ENCODE measurements at places on chromosomes 13 and 19.

DNA sequence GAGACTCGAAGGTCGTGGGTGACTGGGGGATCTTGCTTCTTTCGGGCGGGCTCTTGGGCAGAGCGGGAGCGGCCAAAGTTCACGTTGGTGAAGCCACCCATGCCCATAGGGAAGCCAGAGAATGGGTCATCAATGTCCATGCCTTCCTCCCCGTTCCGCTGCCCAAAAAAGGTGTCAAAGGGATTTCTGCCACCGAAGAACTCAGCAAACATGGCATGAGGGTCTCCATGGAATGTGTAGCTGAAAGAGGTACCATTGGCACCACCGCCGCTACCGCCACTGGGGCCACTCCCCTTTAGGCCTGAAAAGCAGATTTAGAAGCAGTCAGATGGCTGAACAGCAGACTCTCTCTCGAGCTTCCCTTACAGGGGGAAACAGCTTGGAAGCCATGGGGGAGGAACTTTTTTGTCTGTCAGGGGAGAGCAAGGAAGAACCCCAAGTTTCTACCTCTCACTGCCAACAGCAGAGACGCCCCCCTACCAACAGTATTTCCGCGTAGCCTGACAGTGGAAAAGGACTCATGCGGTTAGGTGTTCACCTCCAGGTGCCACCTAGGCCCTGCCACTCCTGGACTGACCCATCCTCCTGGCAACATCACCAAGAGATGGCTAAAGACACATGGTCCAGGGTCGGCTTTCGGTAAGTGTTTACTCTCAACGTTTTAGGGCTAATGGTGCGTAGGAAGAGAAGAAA lies 1.3 kb downstream of the DNAJB1 start:
- DNase-seq: no peak

DNA sequence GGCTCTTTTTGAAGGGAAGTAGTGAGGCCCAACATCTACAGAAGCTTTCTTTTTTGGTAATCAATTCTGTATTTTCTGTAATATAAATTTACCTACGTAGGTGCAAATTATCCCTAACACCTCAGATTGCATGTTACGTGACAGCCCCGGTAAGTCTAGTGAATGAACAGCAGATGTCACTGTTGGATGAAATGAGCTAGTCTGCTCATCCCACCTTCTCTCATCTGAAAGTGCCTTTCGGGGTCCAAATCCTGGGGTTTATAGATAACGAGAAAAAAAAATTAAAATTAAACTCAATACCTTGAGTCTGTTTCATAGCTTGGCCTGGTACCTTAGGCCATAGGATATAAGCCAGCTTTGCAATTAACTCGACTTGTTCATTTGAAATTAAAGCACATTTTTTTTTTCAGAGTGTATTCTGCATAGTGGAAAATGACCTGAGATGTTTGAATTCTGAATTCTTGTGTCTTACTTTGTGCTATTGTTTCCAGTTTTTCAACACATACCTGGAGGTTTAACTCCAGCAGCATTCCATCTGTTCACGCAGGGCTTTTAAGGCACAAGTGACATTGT lies 548.2 kb downstream of the GPC5 start:
- DNase-seq: no peak

DNA sequence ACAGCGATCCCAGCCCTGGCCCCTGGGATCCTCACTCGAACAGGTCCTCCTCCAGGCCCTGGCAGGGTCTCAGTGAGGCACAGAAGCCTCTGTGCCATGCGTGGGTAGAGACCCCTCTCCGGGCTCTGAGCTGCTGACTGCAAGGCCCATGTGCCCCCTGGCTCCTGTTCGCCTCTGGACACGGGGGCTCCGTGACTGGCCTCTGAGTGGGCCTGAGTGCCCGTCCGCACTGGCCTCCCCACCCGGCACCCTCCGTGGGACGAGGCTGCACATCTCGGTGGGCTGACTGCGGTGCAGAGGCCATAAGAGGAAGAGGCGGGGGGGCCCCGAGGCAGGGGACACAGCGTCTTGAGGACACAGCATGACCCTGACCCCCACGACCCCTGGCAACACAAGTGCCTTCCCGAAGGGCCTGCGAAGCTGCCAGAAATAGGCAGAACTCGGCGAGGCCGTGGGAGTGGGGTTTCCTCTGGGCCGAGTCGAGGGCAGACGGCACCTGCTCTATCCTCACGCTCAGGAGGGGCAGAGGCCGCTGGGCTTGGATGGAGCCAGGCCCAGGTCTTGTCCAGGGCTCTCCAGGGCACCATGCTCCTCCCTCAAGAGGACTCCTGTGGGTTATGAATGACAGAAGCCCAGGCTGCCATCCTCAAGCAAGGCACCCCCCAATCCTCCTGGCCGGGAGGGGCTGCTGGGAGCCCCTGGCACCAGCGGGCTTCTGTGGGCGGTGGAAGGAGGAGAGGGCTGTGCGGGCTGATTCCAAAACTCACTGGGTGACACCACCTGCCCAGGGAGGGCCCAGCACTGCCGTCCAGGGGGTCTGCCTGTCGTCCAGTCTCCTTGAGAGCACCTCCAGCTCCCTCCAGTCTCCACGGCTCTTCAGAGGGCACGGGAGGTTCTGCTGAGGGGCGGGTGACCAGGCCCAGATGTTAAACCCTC lies 52.6 kb downstream of the RASA3 start:
- DNase-seq: no peak

DNA sequence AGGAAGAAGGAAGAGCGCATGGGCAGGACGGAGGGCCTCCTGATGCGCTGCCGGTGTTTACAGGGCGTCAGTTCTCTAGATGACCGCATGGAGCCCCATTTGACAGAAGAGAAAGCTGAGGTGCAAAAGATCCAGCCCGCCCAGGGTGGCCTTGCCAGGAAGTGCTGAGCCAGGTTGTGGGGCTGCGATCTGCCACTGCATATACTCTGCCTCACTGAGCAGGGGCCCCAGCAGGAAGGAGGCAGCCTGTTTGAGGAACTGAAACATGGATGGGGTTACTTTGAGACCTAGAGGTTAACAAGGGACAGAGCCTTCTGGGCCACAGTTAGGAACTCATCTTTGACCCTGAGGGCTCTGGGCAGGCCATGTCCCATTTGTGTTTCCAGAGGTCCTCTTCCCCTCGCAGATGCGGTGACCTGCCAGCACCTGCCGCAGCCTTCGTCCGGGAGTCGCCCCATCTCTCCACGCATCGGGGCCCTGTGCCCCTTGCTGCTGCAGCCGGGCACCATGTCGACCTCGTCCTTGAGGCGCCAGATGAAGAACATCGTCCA lies 3.2 kb downstream of the EPN1 start:
- no peak for DNase-seq

DNA sequence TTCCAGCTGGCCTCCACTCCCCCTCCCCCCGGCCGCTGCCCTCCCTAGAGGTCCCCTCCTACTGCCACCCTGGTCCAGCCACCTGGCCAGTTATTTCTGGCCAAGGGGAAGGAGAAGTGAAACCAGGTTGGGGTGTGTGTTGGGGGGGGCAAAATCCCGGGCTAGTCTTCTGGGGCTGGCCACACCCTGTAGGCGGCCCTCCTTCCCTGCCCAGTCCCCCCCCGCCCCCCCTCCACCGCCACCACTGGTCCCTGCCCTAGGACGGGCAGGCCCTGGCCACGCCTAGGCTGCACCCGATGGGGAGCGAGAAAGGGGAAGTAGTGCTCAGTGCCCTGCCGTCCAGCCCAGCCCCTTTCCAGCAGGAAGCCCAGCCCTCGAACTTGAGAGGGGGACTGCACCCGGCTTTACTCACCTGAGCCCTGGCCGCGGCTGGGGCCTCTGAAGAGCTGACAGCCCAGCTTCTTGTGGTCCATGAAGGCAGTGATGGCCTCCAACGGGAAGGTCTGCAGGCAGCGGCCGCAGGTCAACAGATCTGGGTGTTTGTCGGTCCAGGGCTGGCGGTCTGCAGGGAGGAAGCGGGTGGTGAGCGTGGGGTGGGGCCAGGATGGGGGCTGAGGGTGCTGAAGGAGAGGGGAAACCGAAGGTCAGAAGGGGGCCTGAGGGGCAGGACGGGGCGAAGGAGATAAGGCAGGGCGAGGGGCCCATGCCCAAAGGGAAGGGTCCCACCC lies 813 bp downstream of the ZNF296 start:
- DNase-seq: no peak

- no peak for DNase-seq
Measured at GRCh38 chr19:39969266-39969665, 1.7 kb upstream of the PSMC4 start.

DNA sequence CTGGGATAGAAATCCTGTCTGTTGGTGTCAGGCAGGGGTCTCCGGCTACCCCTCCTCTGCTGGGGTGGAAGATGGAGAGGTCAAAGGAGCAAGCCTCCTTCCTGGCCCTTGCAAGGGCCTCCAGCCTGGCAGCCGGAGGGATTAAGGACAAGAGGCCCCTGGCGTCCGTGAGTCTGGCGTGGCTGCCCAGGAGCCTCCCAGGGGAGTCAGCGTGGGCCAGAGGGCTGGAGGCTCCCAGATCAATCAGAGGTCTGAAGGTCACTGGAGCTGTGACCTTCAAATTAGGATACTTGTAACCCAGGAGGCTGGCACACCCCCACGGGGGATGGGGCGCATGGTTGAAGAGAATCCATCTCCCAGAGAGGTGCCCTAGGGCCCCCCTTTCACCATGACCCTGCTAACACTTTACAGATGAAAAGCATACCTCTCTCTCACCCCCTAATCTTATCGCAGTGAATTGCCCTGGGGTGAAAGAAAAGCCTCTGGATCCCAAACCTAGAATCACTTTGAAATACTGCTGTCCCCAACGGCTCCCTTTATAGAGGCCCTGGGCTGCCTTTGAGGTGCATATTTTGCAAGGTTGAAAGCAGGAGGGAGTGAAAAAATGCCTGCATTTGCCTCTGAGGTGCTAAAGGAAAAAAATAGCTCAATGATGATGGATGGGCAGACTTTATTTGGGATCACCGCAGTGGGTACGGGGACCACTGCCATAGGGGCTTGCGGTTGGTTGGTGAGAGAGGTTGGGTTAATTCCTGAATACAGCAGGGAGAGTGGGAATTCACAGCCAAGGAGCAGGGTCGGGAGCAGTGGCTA lies 44.9 kb upstream of the PEG3 start:
- no peak for DNase-seq

- no peak for DNase-seq
Measured at GRCh38 chr19:1756705-1757465, 3.6 kb downstream of the ONECUT3 start.

- DNase-seq: no peak
Measured at GRCh38 chr19:32322541-32322940, 22.9 kb upstream of the ZNF507 start.

GRCh38 chr13:112446347-112446861 lies 70.2 kb downstream of the SPACA7 start:
- DNase-seq: no peak

GRCh38 chr19:40240332-40240731 lies 13.8 kb upstream of the CCNP start:
- no peak for DNase-seq
